Left kidney (tissue), 8 donors: ENCODE measurements at places on chromosomes 5 and 9.

DNA sequence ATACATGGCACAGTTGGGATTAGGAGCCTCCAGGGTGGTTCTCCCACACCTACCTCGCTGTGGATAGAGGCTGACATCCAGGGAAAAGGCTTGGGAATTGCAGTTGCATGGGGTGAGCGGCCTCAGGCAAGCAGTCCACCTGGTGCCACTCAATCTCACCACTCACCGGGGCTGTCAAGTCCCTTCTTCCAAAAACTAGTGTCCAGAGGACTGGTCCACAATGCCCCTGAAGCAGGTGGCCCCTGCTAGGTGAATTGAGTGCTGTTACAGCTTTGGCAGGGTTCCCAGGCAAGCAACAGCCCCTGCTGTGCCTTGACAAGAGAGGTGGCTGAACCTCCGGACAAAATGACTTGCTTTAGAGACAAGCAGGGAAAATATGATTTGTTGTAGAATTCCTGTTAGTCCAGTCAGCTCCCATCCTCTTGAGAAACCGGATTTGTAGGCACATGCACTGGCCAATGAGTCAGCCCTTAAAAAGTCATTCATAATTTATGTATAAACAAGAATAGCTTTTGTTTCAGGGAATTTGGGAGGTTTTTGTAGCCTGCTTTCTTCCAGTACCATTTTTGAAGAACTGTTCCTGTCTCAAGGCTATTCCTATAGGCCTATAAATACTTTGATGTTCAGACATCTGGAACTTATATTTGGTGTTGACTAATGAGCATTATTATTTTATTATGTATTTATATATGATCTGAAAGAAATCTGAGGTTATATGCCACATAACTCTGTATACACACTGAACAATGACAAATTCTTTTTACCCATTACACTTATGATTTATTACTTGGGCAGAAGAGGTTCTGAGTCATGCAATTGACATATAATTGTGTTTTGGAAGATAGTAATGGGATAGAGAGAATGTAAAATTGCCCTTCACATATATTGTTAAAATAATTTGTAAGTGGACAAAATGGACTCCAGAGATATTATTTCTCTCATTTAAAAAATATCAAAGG, 411.1 kb downstream of the ACTL7B start:
- DNase-seq: no peak

DNA sequence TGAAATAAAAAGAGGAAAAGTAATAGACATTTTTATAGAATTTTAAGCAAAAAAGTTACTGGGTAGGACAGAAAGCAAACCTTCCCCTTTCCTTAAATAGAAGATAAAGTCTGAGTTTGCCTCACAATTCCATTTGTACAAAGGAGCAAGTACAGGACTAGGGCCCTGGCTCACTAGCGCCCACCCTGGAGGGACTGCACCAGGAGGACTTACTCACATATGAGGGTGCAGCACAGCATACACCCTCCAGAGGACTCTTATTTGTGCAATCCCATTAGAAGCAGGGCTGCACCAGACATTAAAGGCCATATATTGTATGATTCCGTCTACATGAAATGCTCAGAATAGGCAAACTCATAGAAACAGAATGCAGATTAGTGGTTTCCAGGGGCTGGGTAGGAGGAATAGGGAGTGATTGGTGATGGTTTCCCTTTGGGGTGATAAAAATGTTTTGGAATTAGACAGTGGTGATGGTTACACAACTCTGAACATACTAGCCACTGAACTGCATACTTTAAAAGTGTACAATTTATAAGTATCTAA, 4.5 kb downstream of the REEP5 start:
- DNase-seq: no peak

GRCh38 chr5:151595411-151595826, 4.3 kb upstream of the FAT2 start:
- DNase-seq: no peak

DNA sequence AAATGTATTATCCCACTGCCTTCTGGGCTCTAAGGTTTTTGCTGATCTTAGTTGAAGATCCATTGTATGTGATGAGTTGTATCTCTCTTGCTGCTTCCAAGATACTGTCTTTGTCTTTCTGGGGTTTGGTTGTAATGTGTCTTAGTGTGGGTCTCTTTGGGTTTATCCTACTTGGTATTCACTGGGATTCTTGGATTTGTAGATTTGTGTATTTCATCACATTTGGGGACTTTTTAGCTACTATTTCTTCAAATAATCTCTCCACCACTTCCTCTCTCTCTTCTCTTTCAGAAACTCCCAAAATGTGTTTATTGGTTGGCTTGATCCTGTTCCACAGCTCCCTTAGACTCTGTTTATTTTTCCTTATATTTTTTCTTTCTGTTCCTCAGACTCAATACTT, 26.5 kb downstream of the IL31RA start:
- DNase-seq: no peak

DNA sequence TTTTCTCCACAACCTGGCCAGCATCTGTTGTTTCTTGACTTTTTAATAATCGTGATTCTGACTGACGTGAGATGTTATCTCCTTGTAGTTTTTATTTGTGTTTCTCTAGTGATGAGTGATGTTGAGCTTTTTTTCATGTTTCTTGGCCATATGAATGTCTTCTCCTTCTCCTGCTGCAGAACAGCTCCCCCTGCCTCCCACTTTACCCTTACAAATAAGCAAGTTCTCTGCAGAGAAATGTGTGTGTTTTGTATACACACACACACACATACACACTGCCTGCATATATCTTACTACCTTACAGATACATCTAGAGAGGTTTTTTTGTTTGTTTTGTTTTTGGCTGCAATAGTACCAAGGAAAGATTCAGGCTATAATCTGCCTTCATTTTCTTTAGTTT, 88.7 kb upstream of the PHF24 start:
- peak; percentile 12 for DNase-seq

DNA sequence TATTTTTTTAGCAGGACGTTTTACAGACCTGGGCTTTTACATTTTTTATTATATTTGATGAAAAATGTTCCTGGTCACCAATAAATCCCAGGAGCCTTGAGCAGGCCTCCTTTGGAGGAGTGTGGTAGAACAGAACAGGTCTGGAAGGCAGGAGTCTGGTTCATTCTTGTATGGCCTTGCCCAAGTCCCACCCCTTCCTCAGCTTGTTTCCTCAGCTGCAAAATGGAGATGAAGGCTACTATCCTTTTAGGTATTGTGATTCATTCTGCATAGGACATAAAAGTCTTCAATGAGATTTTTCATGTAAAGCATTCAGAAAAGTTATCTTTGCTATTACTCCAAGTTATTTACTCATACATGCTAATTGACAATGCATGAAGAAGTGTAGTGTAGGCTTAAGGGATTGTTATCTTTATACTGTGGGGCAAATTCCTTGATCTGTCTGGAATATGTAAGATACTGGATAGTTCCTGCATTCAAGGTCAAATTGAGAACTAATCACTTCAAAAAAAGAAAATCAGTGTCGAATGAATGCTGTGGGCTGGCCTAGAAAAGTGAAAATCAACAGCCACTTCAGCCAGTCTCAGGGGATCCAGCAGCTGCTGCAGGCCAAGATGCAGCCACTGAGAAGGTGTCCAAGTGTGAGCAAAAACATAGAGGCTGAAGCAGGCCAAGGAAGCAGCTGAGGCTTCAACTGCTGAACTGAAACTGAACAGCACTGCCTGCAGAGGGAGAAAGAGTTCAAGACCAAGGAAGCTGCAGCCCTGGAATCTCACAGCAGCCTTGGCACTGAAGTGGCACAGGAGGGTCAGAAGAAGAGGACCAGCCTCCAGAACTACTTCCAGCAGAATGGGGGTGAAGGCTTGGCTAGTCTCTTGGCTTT, 15.5 kb upstream of the SLC36A3 start:
- no peak for DNase-seq

- DNase-seq: no peak
Measured at GRCh38 chr9:79551994-79552393, 19.8 kb upstream of the TLE4 start.

DNA sequence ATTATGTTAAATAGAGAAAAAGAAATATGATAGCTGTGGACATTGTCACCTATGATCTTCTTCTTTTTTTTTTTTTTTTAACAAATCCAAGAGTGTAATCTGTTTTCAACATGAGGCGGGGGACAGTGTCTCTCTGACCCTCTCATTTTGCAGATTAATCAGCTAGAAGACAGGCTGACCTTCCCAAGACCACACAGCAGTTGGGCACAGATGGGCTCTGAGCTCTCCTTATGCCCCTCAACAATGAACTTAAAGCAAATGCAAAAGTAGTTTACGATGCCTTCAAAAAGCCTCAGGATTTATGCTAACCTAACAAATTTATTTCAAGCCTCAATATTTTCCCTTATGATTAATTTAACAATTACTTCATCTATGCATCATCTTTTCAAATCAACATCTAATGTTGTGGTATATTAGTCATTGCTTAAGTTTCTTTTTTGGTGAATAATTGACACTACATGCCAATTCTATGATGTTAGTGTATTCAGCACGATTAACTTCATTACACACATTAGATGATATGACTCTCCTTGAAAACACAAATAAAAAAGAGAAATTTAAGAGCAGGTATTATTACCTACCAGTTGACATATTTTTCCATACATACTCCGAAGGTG, 7.4 kb downstream of the NFIL3 start:
- DNase-seq: no peak
